Activated naive CD8-positive, alpha-beta T cell treated with anti-CD3 and anti-CD28 coated beads, Interleukin-2, amount 10 ng/mL, durations not matched to agents 7 days and 5 days (primary cell): ENCODE measurements at places on chromosomes 5 and 9. TPM values are rescaled to one million over a fixed set of nuclear protein-coding genes. Genes with fewer than 3 reads are reported as not detected.

DNA sequence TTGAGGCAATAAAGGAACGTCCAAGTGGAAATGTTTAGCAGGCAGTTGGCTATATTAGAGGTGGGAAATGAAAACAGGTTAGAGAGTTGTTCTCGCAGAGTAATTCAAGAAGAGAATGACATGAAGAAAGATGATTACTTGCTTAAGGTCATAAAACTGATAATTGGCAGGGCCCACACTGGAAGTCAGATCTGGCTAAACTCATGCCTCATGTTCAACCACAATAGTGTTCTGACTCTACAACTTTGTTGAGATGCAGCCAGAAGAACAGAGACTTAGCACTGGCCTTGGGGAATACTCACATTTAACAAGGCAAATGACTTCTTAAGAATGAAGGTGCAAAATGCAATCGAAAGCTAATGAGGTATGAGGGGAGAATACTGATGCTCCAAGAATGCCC, 27.2 kb upstream of the TNFSF8 start:
- H3K4me3 ChIP-seq, result peak overlapping the region; percentile 78
- no peaks in the 10 kb centered on the region for H3K27me3 ChIP-seq
- no peak for DNase-seq
- peak overlapping the region; percentile 95 for H3K27ac ChIP-seq
- peaks cover 50% of the 10 kb centered on the region for H3K36me3 ChIP-seq

Gene FBP2
- not detected for total RNA-seq

DNA sequence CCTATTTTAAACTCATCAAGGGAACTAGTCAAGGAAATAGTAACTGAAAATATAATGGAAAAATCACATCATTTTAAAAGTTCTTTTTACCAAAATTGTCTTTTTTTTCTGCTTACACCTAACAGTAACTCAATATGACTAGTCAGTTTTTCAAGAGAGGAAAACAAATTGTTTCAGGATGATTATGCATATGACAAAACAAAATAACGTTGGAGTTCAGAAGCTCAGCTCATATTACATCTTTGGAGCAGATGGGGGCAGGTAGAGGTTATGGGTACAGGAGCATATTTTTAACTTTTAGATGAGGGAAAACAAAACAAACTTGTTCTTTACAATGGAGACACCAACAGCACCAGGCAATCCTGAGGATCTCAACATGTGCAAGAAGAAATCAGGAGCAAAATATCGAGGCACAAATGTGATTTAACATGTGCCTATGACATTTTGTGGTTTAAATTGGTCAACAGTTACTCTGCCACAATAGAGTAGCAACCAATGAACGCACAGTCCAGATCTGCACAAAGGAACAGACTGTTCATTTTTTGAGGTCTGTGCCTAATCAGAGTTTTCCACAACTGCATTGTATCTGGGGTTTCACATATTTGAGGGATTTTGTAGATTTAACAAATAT, 659.0 kb downstream of the ANXA1 start:
- H3K4me3 ChIP-seq, result no peak overlapping the region
- no peak for DNase-seq
- H3K27ac ChIP-seq, result no peak overlapping the region
- H3K4me1 ChIP-seq, result no peaks in the 10 kb centered on the region

Gene KIF4B
- total RNA-seq, result not detected

GRCh38 chr5:133494232-133494922, 118.0 kb downstream of the FSTL4 start:
- H3K27ac ChIP-seq, result no peak overlapping the region
- no peak overlapping the region for H3K4me3 ChIP-seq
- peaks cover 2% of the 10 kb centered on the region for H3K27me3 ChIP-seq
- no peak for DNase-seq
- no peaks in the 10 kb centered on the region for H3K36me3 ChIP-seq
- H3K4me1 ChIP-seq, result no peaks in the 10 kb centered on the region

- DNase-seq, result no peak
- no peaks in the 10 kb centered on the region for H3K27me3 ChIP-seq
- no peaks in the 10 kb centered on the region for H3K36me3 ChIP-seq
- H3K4me1 ChIP-seq, result no peaks in the 10 kb centered on the region
- no peak overlapping the region for H3K4me3 ChIP-seq
Observed at GRCh38 chr9:12846035-12846434, 71.2 kb downstream of the LURAP1L start.

DNA sequence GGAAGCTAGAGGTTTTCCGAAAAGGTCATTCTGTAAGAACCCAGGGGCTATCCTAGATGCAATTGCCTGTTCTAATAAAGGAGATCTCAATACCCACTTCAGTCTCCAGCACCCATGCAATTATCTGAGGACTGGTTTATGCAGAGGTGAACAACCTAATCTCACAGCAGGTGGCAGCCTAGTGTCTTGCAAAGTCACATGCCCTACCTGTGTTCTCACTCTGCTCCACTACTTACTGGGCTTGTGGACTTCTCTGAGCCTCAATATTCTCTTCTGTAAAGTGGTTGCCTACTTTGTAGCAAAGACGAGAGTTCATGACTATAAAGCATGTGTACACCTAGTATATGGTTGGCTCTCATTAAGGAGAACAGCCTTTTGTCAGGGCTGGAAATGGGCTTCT, 21.0 kb upstream of the ALDH1B1 start:
- H3K4me3 ChIP-seq, result no peak overlapping the region
- H3K27ac ChIP-seq, result no peak overlapping the region
- H3K27me3 ChIP-seq, result peaks cover 6% of the 10 kb centered on the region

DNA sequence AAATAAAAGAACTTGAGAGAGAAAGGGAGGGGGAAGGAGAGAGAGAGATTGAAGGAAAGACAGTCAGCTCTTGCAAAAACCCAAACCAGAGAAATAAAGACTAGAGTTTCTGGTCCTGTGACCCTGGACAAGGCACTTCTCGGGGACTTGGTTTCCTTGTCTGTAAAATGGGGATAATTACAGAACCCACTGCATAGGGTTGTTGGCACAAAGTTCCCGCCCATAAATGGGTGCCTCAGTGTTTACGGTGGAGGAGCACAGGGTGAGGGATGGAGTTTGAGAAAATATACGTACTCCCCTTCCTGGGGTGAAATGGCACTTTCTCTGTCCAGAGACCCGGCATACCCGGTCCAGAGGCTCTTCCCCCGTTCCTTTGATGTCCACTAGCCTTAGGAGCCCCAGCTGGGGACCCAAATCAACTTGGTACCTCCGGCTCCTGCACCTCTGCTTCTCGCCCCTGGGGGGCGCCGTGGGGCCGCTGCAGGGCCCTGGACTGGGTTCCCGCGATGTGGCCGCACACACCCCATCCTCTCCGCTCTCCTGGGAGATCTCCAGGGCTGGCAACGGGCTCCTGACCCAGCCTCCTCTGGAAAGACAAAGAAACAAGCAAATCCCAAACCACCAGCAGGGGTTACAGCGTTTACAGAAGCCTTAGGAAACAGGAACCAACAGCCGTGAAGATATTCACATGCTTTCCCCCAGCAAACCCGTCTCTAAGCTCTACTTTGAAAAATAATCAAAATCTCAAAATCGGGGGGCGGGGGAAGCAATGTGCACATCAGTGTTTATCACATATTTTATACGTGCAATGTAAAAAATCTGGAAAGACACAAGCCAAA, 26.3 kb downstream of the PTGES start:
- H3K4me3 ChIP-seq, result peak overlapping the region; percentile 25
- peaks cover 18% of the 10 kb centered on the region for H3K27me3 ChIP-seq
- DNase-seq, result peak; percentile 82
- no peaks in the 10 kb centered on the region for H3K36me3 ChIP-seq
- no peak overlapping the region for H3K27ac ChIP-seq

- no peak overlapping the region for H3K4me3 ChIP-seq
- peaks cover 18% of the 10 kb centered on the region for H3K4me1 ChIP-seq
- DNase-seq, result no peak
- H3K36me3 ChIP-seq, result peaks cover 9% of the 10 kb centered on the region
- H3K27ac ChIP-seq, result peak overlapping the region; percentile 28
Observed at GRCh38 chr9:137083394-137084004, 3.3 kb upstream of the MAN1B1 start.

- H3K27me3 ChIP-seq, result no peaks in the 10 kb centered on the region
- H3K4me1 ChIP-seq, result peaks cover 39% of the 10 kb centered on the region
- H3K4me3 ChIP-seq, result peak within 1 kb of the TSS; percentile 99
- H3K36me3 ChIP-seq, result peaks cover 68% of the 10 kb centered on the region
Observed at GRCh38 chr9:114387680-114388356, at the start of gene AKNA. AKNA (minus strand) TSS chr9:114387982; CDS start chr9:114381333, 6,649 bp downstream.

Gene PCDHA10
- not detected for total RNA-seq

Gene LCN1
- total RNA-seq, result not detected

DNA sequence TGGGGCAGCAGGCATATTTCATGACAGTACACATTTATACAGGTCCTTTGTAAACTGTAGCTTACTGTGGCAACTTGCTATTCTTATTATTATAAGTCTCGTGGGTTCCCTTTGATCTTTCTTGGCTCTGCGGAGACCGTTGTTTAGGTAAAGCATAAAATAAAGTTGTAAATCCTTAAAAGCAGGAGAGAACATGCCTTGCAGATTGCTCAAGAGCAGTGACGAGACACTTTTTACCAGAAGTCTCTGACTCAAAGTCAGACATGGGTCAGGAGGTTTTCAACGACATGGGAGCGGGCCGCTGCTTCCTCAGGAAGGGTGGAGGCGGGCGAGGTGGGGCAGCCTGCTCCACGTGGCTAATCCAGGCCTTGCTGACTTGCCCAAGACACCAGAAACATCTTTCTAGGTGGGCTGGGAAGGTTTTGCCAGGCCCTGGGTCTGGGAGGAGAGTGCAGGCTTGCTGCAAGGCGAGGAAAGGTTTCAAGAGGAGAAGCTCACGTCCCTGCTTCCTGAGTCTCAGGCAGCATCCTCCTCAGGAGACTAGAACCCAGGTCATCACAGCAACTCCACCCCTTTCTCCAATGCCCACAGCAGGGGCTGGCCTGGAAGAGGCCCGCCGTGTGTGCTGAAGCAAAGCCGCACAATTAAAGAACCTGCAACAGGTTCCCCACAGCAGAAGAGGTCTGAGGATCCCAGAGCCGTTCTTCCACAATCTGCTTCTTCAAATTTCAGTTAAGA, 6.5 kb downstream of the TBC1D2 start:
- no peak for DNase-seq
- H3K27me3 ChIP-seq, result peaks cover 1% of the 10 kb centered on the region

Gene ARHGEF28
- total RNA-seq, result 0.14 TPM

DNA sequence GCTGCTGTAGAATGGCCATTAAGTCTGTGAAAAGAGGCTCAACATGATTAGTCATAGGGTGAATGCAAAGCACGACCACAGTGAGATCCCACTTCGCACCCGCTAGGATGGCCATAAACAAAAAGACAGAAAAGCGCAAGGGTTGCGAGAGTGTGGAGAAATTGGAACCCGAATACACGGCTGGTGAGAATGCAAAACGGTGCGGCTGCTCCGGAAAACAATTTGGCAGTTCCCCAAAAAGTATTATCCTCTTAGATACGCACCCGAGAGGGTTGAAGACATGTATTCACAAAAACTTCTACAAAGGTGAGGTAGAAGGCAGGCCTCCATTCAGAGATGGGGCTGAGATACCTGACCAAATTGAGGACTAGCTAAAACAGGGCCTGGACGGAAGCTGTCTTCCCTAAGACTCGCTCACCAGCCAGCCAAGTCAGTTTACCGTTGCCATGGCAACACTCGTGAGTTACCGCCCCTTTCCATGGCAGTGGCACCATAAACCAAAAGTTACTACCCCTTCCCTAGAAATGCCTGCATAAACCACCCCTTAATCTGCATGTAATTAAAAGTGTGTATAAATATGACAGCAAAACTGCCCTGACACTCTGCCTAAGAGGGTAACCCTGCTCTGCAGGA, 726 bp upstream of the PSMB7 start:
- DNase-seq, result no peak
- peaks cover 17% of the 10 kb centered on the region for H3K4me1 ChIP-seq
- H3K36me3 ChIP-seq, result peaks cover 8% of the 10 kb centered on the region
- H3K4me3 ChIP-seq, result peak overlapping the region; percentile 96
- peak overlapping the region; percentile 92 for H3K27ac ChIP-seq

Gene BTNL3
- total RNA-seq, result not detected

Gene IFNA13
- not detected for total RNA-seq

- H3K4me3 ChIP-seq, result no peak overlapping the region
- H3K27ac ChIP-seq, result no peak overlapping the region
- no peaks in the 10 kb centered on the region for H3K27me3 ChIP-seq
Observed at GRCh38 chr9:6538666-6539071, 106.9 kb downstream of the GLDC start.

DNA sequence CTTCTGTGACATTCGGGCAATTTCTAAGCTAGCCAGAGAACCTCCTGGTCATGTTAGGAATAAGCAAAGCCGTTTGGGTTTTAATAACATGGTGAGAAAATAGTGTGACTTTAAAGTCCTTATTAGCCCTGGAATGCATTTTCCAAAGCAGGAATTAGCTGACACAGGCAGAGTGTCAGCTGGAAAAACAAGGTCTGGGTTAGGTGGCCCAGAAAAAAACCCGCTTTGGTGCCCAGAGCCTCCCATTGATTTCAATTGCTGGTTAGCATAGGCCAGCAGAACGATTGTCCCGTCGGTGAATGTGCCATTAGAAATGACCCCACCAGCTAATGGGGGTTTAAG, 62.1 kb upstream of the CPEB4 start:
- peaks cover 7% of the 10 kb centered on the region for H3K4me1 ChIP-seq
- H3K27ac ChIP-seq, result no peak overlapping the region
- no peak for DNase-seq
- H3K4me3 ChIP-seq, result no peak overlapping the region
- no peaks in the 10 kb centered on the region for H3K36me3 ChIP-seq

Gene NOXA1
- 3.7 TPM for total RNA-seq

DNA sequence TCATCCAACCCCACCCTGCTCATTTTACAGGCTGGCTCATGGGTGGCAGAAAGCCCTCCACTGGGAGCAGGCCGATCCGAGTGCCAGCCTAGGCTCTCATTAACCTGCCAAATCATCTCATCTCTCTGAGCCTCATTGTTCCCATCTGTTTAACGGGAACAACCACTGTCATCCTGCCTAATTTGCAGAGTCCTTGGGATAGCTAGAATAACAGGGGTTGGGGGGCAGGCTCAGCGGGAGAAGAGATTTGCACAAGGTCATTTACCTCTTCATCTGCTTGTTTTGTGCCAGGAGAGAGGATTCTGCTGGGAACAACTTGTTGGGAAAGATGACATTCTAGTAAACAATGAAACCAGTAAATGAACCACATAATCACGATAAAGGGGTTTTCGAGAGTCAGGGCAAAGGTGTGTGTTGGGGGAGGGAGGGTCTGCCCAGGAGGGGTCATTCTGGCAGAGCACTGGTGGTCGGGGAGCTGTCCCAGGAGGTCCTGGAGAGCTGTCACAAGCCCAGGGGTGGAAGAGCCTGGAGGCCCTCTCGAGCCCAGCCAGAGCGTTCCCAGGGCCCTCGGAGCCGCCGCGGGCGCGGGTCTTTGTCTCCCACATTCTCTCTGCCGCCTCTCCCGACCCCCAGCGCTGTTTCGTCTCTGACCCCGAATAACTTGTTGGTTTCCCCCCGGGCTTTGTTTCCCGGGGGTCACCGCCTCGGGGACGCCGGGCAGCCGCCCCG, 22.8 kb upstream of the NDST1 start:
- peak overlapping the region; percentile 66 for H3K27ac ChIP-seq
- H3K36me3 ChIP-seq, result no peaks in the 10 kb centered on the region
- peaks cover 7% of the 10 kb centered on the region for H3K4me1 ChIP-seq
- peak overlapping the region; percentile 62 for H3K4me3 ChIP-seq
